CD4-positive, CD25-positive, alpha-beta regulatory T cell (primary cell): ENCODE measurements at places on chromosomes 5 and 9. TPM values are rescaled to one million over a fixed set of nuclear protein-coding genes. Genes with fewer than 3 reads are reported as not detected.

DNA sequence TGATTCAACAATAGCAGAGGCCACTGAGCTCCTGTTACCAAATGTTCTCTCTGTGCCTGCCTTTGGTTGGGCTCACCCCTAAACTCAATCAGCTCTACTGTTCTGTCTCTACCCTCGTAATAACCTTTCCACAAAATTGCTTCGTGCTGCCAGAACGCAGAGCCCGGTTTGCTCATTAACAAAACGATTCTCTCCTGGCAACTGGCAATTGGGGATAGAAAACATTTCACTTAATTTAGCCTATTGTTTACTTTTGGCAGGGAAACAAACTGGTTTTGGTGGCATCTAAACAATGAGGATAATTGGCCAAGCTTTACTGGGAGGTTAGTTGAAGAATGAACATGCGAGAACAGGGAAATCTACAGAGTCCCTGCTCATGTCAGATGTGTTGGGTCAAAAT is 56.6 kb downstream of the SLC28A3 start:
- DNase-seq = no peak

DNA sequence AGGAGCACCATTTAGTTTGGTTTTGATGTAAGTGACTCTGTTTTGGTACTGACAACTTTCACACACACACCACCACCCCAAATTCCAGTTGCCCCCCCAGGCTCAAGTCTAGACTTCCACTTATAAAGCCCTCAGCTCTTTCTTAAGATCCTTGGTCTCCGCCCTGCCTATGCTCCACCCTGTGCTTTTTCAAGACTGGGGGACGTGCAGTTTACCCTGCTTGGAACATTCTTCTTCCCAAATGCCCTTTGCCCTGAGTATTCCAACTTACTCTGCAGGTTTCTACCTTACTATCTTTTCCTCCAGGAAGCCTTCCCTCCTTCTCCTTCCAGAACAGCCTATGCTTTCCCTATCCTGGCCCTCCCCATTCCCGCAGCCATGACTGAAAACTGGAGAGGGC is 1.5 kb upstream of the TRIM14 start:
- no peak for DNase-seq

GRCh38 chr5:61148515-61148914 is 13.8 kb downstream of the SMIM15 start:
- DNase-seq = no peak

DNA sequence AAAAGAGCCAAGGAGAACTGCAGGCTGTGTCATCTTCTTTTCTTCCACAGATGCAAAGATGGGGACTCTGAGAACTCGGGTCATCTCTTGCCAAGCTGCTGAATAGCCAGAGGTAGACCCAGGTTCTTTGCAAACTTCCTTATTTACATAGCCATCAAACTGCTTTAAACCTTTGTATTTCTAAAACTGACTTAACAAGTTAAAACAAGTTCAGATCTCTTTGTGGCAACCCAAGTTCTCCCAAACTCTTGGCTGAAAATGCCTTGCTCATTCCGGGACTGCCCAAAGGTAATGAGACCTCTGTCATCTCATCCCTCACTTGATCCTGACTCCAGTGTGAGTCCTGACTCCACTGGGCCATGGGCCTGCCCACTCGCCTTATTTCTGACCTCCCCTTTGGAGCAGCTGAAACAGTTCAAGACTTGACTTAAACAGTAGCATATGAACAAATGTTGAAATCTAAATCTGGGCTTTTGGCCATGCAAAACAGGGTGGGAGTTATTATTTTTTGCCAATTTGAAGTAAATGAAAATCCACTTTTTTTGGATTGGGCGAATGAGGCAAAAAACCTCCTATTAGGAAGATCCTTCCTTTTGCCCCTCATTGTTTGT is 50.6 kb downstream of the FBXL7 start:
- no peak for DNase-seq

GRCh38 chr5:80060966-80061365 is 25.8 kb downstream of the THBS4 start:
- DNase-seq = no peak

DNA sequence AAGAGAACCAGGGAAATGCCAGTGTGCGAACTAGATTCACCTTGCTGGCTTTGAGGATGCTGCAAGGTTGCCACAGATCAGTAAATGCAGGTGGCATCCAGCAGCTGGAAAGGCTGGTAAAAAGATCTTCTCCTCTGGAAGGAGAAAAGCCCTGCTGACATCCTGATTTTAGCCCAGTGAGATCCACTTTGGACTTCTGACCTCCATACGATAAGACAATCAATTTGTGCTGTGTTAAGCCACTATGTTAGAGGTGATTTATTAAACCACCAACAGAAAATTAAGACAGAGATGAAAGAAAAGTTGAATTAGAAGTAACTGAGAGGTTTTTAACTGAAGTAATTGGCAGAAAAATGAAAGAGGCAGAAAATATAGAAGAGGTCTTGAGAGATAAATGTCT is 283.8 kb upstream of the CDH12 start:
- DNase-seq = no peak

DNA sequence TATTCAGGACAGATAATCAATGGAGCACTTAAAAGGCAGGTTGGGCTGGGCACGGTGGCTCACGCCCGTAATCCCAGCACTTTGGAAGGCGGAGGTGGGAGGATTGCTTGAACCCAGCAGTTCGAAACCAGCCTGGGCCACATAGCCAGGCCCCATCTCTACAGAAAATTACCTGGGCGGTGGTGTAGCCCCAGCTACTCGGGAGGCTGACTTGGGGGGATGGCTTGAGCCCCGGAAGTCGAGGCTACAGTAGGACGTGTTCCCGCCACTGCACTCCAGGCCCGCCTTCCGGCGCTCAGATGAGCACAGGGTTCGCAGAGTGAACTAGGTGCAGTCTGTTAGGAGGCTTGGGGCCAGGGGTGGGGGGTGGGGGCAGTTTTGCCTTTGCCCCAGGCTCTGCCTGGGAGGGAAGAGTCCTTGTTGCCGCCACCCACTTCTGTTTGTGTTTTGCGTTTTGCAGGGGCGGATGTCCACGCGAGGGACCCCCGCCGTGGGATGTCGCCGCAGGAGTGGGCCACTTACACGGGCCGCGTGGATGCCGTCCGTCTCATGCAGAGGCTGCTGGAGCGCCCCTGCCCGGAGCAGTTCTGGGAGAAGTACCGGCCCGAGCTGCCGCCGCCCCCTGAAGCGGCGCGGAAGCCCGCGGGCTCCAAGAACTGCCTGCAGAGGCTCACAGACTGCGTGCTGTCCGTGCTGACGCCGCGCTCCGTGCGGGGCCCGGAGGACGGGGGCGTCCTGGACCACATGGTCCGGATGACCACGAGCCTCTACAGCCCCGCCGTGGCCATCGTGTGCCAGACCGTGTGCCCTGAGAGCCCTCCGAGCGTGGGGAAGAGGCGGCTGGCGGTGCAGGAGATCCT is 85.2 kb downstream of the ANKRD33B start:
- no peak for DNase-seq

DNA sequence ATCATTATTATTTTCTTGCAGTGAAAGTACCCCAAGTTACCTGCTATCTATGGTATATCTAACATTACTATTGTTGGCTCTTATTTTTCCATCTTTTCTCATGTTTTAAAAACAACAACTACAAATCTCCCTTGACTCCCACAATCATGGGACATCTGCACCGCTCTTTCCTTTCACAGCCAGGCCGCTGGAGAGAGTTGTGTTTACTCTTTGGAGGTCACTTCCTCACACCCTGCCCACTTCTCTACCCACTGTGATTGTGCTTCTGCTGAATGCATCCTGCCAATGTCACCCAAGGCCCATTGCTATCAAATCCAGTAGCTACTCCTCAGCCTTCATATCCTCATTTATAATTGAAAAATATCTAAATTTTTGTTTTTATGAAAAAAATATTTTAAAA is 29.7 kb downstream of the SLC28A3 start:
- no peak for DNase-seq

GRCh38 chr5:43165323-43165722 is 26.7 kb upstream of the NIM1K start:
- no peak for DNase-seq

- DNase-seq = no peak
Measured at GRCh38 chr9:110807956-110808598, 139.5 kb downstream of the MUSK start.

- no peak for DNase-seq
Measured at GRCh38 chr9:133375116-133375723, 640 bp downstream of the SURF4 start.

The CTSV gene
- total RNA-seq = 0.17 TPM

The NR6A1 gene
- 0.05 TPM for total RNA-seq

The ATP6V0E1 gene
- total RNA-seq = 106 TPM

The UTP15 gene
- total RNA-seq = 32.9 TPM

The PKD2L2 gene
- total RNA-seq = not detected
